G401 (cell line): ENCODE measurements at places on chromosomes 7 and 10.
A peak's percentile ranks its signal among the peaks of the same experiment; 100 is the strongest.

DNA sequence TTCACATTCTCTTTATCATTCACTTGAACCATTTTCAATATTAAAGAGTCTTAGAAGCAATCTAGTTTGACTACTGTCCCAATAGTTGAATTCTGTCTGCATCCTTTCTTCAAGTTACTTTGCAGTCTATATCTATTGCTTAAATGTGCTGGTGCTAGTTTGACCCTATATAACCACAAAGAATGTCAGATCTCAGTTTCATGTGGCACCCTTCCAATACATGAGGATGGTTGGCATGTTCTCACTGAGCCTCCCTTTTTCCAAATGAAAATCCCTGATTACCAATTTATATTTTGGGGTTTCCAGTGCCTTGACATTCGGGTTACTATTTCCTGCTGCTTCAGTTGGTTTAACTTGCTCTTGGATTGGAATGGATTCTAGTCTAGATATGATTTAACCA is 292.7 kb downstream of the EXOC4 start:
- no peak for DNase-seq

- no peak for DNase-seq
Measured at GRCh38 chr10:16776896-16777295, 40.3 kb downstream of the RSU1 start.

DNA sequence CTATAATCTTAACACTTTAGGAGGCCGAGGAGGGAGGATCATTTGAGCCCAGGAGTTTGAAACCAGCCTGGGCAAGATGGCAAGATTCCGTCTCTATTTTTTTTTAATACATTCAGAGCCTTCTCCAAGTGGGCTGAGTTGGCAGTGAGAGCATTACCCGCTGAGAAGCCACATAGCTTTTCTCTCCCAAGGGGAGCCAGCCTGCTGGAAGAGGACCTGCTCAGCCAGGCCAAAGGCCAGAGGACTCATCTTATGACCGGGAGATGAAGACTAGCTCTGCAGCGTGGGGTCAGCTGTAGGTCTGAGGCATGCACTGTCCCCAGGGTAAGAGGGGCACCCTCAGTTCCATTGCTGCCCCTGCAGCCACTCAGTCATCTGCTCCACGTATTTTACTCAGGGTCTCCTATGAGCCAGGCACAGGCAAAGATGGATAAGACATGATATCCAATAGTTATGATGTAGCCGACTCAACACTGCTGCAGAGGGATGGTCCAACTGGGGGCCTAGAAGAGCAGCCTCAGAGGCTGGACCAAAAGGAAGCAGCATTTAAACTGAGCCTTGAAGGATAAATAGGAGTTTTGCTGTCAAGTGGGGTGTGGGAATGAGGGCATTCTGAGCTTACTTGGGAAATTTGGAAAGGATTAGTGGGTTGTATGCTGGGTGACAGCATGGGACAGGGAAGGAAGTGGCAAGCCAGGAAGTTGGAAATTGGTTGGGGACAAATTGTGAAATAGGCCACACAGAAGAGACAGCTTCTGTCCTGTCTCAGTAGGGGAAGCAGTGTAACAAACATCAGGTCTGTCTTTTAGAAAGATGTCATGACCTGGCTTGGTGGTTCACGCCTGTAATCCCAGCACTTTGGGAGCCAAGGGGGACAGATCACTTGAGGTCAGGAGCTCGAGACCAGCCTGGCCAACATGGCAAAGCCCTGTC is 1.6 kb upstream of the MARVELD1 start:
- DNase-seq, result no peak

DNA sequence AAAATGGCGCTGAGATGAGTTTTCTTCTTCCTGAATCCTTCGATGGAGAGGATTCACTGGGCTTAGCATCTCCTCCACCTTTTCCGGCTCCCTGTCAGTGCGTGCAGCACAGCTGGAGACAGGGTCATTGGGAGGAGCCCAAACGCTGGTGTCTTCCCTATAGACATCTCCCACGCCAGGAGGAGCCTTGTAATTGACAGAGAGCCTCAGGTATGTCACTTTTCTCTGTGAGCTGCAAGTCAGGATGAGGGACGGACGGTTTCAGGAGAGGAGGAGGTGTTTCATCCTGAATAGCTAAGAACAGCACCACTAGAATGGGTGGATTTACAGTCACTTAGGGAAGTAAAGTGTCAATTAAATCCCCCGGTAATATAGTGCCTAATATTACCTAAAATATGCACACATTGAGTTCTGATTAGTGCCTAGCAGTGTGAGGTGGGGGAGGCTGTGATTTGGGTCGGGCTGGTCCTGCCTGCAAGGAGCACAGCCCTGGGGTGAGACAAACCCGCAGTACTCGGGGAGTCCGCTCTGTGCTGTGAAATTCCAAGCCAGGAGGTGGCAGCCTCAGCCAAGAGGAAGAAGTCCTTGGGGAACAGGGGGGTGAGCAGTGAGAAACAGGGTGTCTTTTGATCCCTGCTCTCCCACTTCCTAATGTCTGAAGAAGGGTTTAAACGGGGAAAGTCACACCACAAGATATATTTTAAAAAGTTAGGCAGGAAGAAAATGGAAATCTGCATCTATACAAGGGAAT is 28.2 kb downstream of the IL15RA start:
- peak; percentile 12 for DNase-seq

- peak; percentile 28 for DNase-seq
Measured at GRCh38 chr10:89235073-89235798, 16.3 kb downstream of the LIPA start.

GRCh38 chr7:13115855-13116254 is 428.4 kb downstream of the ARL4A start:
- DNase-seq, result no peak

DNA sequence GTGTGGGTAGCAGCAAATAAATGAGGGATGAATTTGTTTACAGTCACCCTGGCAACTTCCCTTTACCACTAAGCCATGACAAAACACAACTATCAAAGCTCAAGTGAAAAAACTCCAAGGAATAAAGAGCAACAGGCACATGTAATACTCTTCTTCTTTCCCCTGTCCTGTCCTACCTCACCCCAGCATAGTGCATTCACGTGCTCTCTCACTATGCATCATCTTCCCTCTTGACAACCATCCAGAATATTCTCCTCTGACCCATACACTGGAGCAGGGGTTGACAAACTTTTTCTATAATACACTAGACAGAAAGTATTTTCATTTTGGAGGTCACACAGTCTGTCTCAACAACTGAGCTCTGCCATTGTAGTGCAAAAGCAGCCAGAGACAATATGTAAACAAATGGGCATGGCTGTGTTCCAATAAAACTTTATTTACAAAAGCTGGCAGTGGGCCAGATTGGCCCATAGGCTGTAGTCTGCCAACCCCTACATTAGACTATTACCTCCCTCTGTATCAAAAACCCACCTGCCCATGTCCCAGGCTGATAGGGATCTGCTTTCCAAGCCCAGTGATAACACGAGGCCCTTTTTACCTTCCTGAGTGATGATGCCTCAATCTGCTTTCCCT is 354.5 kb downstream of the FGFR2 start:
- no peak for DNase-seq

- no peak for DNase-seq
Measured at GRCh38 chr10:128958834-128959690, 508.0 kb upstream of the MGMT start.

DNA sequence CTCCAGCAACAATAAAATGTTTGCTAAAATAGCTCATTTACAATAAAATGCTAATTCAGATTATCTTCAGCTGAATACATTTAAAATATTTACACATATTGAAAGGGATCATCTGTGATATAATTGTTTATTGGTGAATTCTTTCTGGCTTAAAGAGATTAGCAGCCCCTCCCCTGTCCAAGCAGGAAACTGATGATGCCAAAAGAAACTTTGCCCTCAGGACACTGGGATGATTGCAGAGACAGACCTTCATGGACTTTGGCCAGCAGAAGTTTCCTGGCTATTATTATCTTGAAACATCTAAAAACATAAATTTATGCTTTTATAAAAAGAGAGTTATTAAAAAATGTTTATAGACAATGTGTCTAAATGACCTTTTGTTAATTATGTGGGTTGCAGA is 764.9 kb upstream of the MBL2 start:
- DNase-seq, result no peak
